ENCODE measurements at places on chromosomes 4 and X.

DNA sequence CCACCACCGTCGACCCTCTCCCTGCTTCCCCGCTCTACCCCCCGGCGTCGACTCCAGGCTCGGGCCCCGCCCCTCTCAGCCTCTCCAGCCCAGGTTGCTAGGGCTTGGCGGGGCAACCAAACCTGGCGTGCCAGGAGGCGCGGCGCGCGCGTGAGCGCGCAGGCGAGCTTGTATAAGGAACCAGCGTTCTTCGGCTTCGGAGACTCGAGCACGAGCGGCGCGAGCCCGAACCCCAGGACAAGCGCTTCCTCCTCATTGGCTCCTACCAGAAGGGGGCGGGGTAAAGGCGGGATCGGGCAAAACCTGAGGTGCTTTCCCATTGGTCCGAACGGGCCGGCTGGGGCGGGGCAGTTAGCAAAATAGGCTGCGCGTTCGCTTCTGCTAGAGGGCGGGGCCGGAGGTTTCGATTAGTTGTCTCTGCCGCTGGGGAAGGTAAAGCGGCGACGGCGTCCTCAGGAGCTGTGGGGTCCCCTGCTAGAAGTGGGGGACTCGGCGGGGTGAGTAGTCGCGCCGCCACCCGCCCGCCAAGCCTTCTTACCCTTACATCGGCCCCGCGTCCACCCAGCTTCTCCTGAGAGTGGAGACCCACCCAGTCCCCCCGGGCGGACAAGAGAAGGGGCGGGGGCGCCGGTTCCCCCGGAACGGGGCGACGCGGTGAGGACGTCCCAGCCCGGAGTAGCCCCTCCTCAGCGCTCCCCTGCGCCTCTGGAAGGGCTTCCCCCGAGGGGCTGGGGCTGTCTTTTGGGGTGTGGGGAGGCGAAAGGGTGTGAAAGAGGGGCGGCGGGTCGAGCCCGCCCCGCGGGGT lies at the start of gene CDKL5:
TSS of gene CDKL5 (plus strand) at position 410 of the 805 bp plus-strand sequence. CDS start 81,489 bp downstream, outside the sequence.
- peak; percentile 96 for DNase-seq

- no peak for DNase-seq
Measured at GRCh38 chr4:12120968-12121367, 692.3 kb upstream of the HS3ST1 start.

DNA sequence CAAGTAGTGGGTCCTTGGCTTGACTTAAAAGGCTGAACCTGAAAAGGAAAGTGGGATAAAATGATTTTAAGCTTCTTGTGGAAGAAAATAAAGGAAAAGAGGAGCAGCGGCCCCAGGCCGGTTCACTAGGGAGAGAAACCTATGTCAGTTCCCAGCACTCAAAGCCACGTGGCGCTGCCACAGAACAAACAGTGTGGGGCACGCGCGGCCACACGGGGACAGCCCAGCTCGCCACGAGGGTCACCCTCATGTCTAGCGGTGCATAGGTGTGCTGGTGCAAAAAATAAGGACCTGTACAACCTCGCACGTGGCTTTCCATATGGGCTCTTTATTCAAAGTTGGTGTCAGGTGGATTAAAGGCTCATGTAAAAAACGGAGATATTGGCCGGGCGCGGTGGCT lies 17.1 kb downstream of the MSANTD1 start:
- no peak for DNase-seq

DNA sequence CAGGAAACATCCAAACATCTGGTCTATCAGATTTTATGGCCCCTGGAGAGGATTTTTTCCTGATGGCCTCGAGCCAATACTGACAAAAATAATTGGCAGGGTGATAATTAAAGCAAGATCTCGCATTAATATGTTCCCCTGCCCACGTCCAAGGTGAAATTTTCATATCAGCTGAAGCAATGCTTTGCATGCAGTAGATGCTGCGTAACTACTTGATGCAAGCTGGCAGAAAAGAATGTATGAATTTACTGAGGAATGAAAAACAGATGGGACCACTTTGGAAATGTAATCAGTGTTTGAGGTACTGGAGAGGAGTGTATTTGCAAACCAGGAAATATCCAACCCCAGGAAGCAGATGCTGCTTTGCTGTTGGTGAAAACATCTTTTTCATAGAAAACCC lies 36.8 kb upstream of the REST start:
- no peak for DNase-seq

GRCh38 chr4:112325530-112325929 lies 28.4 kb downstream of the ALPK1 start:
- DNase-seq, result no peak

- DNase-seq, result no peak
Measured at GRCh38 chr4:76737180-76737579, 160.8 kb downstream of the SOWAHB start.

GRCh38 chrX:133640161-133641015 lies 225.1 kb upstream of the GPC4 start:
- DNase-seq, result no peak

DNA sequence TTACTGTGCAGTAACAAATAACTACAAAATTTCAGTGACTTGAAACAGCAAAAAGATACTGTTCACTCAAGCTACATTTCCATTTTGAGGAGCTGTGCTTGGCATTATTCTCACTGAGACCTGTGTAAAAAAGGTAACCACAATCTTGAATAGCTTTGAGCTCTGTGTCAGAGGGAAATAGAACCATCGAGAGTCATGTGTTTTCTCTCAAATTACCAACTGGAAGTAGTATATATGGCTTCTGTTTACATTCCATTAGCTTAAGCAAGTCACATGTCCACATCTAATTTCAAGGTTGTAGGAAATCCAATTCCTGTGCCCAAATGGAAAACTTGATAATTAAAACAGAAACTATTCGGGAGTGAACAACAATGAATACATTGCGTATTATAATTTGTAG lies 82.9 kb upstream of the BANK1 start:
- no peak for DNase-seq

GRCh38 chr4:21134994-21135393 lies 434.7 kb downstream of the PACRGL start:
- no peak for DNase-seq

Measured in body of pancreas (tissue), 4 donors.